ENCODE measurements at places on chromosomes 5 and 9. TPM values are rescaled to one million over a fixed set of nuclear protein-coding genes. Genes with fewer than 3 reads are reported as not detected.
A peak's percentile ranks its signal among the peaks of the same experiment; 100 is the strongest.

The GALT gene
- 50.2 TPM for polyA plus RNA-seq

The FBXW2 gene
- polyA plus RNA-seq, result 44.3 TPM

The MARCHF11 gene
- not detected for polyA plus RNA-seq

The GLE1 gene
- not detected for polyA plus RNA-seq

The ADAMTS12 gene
- 18.6 TPM for polyA plus RNA-seq

The OR13C4 gene
- not detected for polyA plus RNA-seq

DNA sequence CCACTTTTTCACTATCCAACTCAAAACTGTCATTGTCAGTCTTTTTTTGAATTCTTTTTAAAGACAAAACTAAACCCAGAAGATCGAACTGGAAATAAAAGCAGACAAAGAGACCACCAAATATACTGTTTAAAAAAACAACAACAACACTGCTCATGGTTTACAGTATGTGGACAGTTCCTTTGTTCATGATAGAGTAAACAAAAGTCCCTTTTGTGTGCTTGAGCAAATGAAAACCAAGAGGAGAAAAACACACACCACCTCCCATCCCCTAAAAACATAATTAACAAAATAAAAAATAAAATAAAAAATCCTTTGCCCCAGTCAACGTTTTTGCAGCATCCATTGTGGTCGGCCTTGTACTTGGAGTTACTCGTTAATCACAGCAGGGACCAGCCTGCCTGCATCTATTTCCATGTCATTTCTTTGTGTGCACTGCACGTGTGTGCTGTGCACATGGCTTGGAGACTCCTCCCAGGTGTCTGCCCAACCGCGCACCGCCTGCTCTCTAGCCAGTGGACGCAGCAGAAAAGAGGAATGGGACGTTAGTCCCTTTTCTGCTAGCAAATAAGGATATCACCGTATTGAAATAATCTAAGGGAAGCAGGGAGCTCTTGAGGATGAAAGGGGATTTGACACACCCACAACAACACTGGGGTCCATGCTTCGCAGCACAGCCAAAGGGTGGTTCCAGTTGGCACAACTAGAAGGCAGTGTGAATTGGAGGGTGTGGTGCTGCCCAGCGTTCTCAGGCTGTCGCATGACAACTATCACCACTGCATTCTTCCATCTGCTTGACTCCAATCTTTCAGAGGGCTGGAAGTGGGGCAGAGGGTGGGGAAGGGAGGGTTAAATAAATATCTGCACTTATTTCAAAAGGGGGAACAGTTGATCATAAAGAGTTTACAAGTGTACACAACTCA lies 130.0 kb downstream of the SEMA6A start:
- DNase-seq, result no peak

- no peak for DNase-seq
Measured at GRCh38 chr9:96057155-96057554, 181.7 kb downstream of the ERCC6L2 start.

DNA sequence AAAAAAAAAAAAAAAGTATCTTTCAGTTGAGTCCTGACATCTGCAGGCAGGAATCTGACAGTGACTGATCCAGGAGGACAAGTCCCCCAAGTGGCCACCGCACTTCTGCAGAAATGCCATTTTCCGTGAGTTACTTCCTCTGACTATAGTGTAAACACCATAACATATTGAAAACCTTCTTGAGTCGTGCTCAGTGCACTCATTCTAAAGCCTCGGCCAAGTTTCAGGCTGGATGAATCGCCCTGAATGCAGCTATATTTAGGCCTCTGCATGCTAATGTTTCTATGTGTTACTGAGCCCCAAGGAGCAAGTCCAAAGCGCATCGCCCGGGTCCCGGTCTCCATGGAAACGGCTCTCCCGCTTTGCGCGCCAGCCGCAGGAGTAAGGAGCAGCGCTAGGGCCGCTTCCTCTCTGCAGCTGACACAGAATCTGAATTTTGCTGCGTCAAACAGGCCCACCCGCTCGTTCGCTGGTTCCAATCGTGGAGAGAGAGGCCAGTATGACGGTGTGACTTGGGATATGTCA lies 335.4 kb downstream of the MSX2 start:
- peak; percentile 52 for DNase-seq

DNA sequence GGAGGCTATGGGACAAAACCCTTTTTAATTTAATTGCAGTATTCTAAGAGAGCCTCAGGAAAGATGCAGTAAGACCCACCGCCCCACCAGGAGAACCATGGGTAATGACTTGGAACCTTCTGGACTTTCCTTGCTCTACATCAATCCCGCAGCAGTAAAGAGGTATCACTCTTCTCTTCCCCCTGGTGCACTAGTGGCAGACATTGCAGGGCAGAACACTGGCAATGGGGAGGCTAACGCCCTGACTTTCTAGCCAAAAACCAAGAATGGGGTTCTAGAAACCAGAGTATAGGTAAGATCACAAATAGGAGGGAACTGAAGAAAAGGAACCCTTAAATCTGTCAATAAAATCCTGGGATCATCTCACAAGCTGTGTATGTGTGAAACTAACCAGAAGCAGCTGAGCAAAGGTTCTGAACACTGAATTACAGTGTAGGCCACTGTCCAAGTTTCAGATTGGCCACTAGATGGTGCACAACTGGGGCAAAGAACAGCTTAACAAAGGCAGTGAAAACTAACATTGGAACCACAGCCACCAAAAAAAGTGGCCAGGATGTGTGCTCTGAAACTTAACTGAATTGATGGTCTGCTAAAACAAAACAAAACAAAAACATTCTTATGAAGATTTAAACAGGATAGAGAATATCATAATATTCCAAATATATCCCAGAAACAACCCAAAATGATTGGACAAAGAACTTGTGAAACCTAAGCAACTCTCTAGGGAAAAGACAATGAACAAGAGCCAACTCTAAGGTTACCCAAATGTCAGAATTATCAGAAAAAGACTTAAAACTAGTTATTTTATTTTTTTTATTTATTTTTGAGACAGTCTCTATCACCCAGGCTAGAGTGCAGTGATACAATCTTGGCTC lies 6.6 kb upstream of the FAM151B start:
- no peak for DNase-seq

DNA sequence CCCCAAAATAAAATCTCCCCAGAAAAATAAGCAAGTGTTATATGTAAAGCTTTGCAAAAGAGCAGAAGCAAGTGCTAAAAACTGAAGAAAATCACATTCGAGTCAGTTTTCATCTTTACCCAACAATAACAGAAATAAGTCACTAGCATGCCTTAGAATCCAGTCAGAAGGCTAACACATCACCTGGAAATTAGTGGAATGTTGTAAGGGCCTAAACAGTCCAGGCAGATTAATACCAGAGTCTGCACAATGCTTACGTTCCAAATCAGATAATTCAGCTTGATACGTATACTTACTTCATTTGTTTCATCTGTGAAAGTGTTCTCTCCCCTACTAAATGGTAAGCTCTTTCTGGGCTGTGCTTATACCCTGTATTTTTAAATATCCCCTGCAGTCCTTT lies 42.7 kb downstream of the SUSD1 start:
- DNase-seq, result no peak

DNA sequence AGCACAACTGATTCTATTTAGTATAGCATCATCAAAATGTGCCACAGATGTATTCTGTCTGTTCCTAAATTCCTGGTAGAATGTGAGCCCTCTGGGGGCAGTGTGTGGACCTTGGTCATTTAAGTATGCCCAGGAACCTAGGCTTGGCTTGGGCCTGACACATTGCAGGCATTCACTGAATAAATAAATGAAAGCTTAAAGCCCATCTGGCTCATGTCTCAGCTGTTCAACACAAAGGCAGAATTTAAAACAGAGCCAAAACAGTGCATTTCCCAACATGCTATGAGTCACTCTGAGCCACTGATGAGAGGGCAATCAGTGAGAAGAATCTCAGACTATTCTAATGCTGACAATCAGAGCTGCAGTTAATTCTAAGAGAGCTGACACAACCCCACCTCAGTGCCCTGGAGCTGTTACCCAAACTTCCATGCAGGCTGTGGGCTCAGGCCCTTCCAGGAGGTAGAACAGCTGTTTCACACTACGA lies 8.1 kb downstream of the FAM193B start:
- DNase-seq, result peak; percentile 22

DNA sequence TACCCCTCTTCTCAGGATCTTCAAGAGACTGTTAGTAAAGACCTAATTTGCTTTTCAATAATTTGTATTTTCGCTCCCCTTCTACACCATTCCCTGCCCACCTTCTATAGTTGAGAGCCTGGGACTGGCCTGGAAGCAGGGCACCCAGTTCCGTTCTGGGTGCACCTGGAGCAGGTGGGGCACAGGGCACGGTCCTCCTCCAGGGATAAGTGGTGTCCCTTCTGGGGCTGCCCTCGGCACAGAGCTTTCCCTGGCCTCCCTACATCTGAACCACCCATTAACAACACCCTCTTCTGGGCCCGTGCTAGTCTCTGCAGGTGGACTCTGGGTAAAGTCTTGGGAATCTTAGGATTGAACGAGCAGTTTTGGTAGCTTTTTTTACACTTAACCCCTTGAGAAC lies 92.8 kb upstream of the PANK3 start:
- DNase-seq, result no peak

DNA sequence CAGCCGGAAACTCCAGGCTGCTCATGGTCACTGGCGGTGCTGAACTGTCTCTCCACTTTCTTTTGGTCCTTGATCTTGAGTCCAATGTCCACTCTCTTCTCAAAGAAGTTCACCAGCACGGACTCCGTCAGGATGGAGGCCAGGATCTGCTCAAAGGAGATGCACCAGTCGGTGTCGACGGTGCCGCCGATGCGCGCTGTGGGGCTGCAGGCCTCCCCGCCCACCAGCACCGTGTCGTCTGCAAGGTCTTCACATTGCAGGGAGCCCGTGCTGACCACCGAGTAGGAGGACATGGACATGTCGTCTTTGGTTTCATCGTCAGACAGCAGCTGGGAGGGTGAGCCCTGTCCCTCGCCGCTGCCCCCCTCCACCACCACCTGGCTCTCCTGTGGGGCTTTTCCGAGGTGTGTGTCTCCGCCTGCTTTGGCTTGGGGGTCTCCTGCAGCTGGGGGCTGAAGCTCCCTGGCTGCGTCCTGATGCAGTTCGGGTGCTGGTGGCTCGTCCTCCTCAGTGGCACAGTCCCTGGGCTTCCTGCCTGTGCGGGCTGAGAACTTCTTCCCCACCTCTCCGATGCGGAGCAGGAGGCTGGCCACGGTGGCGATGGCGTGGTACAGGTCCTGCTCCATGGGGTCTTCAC lies 5.0 kb upstream of the MRNIP start:
- DNase-seq, result no peak

DNA sequence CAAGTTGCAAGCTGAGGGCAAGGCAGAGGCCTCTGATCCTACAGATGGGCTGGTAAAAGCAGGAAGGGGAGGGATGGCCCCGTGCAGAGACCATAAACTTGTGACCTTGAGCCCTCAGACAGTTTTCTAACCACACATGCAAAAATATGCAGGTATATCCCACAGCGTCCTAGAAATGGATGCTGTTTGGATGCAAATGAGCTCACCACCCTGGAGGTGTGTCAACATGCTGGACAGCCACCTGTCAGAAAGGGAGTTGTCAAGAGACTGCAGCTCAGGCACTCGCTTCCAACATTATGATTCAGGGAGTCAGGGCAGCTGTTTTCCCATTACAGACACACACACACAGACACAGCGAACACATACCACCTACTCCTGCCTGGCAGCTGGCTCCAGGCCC lies 97.3 kb upstream of the PANK3 start:
- no peak for DNase-seq

GRCh38 chr5:165310031-165310430 lies 1804.6 kb downstream of the MAT2B start:
- no peak for DNase-seq

DNA sequence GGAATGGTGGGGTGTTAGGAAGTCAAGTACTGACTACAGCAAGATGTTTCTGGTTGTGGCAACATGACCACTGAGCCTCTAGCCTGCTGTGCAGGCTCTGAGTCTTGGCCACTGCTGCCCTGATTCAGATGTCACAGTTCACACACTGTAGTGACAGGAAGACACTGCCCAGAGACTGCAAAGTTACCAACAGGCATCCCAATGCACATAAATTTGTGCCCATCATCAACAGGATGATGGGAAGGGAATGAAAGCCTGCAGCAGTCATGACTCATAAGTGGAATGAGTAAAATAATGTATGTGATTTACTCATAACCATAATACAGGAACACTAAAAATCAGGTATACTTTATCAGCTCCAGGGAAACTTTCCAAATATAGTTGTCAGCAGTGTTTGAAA lies 251.6 kb upstream of the HAPLN1 start:
- no peak for DNase-seq

GRCh38 chr9:137353223-137354152 lies 51.4 kb upstream of the NRARP start:
- no peak for DNase-seq

GRCh38 chr9:129400001-129400970 lies 220.6 kb downstream of the C9orf50 start:
- DNase-seq, result no peak

- DNase-seq, result no peak
Measured at GRCh38 chr9:127214421-127215267, 49.9 kb upstream of the GARNL3 start.

DNA sequence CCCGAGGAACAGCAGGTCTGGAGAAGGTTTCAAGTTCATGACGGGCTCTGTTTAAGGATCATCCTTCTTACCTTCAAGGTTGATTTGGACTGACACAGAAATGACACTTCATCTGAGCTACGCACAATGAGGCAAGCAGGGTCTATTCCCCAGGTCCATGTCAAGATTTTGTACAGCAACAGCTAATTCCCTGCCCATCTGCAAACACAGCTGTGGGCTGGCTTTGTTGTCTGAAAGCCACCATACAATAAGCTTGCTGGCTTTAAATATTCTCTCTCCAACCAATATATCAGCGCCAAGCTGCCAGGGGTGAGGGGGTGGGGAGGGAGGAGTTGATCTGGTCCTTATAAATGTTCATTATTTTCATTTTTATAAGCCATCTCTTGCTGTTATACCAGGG lies 92.0 kb downstream of the OTULIN start:
- DNase-seq, result no peak

DNA sequence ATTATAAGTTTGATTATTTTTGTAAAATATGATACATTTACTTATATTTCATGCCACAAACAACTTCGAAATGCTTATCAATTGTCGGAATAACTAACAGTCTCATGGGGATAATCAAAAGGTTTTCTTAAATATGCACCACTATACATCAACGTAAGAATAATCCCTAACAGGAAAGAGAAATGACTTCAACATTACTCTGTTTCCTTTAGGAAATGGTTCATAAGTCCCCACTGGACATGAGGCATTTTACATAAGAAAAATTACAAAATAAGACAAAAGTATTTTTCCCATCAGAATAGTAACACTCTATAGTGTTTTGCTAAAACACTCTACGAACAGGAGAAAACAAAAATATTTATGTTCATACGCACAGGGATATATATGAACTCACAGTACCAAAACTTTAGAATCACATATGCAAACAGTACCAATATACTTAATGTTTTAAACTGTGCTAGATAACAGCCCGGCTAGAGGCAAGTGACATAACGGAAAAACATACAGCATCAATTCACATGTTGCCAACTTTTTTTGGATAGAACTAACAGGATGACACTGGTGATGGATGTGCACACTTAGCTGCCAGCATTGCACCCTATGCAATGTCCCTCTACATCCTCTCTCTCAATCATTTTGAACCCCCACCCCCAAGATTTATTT lies 120.5 kb downstream of the NFIB start:
- peak; percentile 72 for DNase-seq

- DNase-seq, result no peak
Measured at GRCh38 chr9:7974335-7974960, 174.9 kb upstream of the DMAC1 start.

Measured in muscle of arm (tissue), 14 donors.